SW 1271 (cell line): ENCODE measurements at places on chromosomes 4 and X.

DNA sequence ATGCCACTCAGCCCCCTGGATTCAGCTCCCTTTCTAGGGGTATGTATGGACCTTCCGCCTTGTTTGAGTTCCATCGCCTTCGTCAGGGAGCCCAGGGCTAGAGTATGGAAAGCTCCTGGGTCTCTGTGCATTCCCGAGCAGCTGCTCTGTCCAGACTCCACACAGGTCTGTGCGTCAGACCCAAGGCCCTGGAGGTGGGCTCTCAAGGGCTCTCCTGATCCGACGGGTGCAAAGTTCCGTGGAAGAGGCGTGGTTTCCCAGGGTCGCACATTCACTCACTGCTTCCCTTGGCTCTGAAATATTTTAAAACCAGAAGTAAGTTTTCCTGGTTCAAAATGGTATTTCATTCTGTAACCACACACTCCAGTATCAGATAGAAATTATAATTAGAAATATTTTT lies 863.2 kb downstream of the TRIML1 start:
- DNase-seq: no peak

DNA sequence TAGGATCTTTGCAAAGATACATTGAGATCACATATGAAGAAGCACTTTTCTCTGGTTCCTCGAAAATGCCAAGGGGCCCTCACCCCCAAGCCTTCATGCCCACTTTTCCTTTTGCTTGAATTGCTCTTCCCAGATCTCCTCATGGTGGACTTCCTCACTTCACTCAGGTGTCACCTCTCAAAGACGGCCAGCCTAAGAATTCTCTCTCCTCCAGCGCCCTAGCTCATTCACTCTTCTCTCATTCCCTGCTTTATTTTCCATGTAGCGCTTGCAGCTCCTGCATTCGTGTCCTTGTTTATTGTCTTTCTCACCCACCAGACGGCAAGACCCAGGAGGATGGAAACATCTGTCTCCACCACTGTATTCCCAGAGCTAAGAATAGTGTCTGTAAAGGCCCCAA lies 32.9 kb downstream of the CCKAR start:
- no peak for DNase-seq

DNA sequence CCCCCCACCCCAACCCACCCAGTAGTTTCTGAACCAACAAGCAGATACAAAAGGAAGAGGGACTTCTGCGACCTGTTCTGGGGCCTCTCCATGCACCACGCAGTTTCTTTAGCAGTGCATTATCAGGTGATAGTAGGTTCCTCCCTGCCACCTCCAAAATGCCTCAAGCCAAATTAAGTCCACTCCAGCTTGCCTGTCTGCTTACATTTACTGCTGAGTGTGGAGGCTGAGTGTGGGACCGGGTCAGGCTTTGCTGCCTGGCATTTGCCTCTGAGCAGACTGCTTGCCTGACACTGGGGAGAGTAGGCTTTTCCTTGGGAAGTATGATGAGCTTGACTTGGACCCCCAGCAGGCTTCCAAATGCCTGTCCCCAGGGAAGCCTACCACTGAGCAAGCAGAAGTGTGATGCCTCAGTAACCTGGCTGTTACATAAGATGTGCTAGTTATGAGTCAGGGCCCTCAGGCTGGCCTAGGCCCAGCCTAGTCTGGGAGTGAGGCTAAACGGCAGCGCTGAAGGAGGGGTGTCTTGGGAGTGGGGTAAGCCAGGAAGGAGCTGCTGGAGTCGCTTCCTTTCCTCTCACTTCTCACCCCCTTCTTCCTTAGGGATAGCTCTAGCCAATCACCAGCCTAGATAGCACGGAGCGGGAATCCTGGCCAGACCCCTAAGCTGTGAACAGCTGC lies 9.0 kb downstream of the TSC22D3 start:
- no peak for DNase-seq

DNA sequence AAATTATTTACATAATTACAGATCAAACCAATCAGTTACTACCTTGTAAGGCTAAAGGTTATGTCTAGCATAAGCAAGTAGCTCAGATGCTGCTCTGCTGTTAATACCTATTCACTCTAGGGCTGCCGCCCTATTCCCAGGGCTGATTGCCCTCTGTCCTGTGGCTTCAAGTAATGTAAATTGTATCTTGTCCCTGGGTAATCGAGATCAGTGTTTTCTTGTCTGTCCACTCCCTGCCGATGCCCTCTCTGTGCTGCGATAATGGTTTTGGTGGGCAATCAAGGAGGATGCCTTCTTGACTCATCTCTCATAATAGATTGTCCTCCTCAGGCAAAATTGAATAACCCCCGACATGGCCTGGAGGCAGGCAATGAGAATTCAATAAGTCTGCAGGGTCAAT lies 641.0 kb upstream of the PITX2 start:
- DNase-seq: no peak

DNA sequence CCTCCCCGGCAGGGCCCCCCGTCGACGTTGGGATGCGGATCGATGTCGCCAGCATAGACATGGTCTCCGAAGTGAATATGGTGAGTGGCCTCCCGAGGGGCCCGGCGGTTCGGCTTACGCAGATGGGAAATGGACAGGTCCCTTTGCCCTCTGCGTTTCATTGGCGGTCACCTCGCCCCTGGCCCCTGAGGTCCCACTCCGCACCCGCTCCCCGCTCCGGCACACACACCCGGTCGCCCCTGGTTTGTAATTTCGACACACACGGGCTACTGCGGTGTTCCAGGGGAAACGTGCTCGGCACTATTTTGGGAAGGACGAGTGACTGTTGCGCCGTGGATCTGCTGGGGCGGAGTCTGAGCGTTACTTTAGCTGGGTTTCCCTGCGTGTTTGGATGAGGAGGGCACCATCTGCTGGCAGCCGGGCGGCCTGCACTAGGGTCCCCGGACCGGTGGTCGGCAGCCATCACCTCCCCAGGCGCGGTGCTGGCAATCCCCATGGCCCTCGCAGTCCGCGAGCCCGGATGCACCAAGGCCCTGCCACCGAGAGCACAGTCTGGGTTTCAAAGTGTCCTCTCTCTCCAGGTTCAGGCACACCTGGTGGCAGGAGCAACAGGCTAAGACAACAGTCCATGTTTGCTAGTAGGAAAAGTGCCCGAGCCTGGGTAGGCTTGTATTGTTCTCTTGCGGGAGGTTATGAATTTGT lies 1.2 kb downstream of the GABRB1 start:
- no peak for DNase-seq

DNA sequence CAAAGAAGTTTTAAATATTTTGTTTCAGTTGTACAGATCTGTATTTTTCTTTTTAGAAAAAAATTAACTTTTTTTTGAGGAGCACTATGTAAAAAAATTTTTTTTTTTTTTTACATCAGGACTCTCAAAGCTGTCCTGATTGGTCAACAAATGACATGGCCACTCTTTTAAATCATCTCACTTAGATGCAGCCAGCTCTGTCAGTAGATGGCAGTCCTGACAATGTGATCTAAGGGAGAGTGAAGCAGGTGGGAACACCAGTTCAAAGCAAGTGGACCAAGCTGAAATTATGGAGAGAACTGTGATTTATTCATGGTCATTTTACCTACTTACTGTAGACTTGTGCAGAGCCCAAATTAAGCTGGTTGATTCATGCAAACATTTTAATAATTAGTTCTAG lies 174.7 kb upstream of the GPRIN3 start:
- peak; percentile 0 for DNase-seq

DNA sequence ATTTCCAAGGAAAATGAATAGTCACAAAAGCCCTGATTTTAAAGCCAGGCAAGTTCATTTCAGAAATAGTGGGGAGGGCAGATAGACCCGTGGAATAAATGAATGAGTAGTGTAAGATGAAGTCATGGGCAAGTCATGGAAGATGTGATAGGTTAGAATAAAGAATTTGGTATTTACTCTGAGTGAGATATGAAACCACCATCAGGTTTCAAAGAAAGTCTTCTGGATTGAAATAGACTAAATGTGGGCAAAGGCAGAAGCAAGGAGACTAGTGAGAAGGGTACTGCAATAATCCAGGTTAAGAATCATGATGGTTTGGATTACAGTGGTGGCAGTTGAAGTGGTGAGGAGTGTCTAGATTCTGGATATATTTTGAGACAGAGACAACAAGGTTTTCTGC lies 218.5 kb upstream of the AFF2 start:
- no peak for DNase-seq

DNA sequence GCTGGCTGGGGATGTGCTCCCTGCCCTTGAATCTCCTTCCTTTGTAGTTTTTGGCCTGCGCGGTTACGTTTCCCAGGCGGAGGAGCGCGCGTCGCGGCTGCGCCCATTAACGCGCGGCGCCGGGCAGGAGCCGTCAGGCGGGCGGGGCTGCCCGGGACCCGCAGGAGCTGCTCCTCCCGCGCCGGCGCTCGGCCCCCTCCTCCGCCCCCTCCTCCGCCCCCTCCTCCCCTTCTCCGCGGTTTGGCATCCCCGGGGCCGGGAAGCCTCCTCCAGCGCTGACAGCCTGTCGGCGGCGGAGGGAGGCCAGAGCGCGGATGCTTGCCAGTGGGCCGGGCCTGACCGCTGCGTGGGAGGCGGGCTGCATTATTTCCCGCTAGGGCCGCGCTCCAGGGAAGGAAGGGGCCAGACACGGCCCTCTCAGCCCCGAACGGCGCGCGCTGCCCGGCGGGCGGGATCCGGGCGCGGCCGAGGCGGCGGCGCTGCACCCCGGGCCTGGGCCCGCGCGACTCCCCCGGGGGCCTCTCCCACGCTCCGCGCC lies at the start of gene DCLK2:
TSS of gene DCLK2 (plus strand) at position 405 of the 538 bp plus-strand sequence. CDS start 583 bp downstream, outside the sequence.
- DNase-seq: no peak

DNA sequence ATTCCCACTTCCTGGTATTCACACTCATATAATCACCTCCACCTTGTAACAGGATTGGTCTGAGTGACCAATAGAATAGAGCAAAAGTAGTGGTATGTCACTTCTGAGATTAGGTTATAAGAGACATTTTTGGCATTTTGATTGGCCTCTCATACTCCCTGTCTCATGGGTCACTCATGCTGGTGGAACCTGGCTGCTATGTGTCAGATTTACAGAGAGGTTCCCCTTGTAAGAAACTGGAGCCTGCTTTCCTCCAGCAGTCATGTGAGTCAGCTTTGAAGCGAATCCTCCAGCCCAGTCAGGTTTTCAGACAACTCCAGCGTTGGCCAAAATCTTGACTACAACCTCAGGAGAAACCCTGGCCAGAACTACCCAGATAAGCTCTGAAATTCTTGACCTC lies 2.6 kb upstream of the OTUD4 start:
- no peak for DNase-seq

- DNase-seq: no peak
These were observed 371.7 kb downstream of the BCOR start for GRCh38 chrX:39725928-39726619.

DNA sequence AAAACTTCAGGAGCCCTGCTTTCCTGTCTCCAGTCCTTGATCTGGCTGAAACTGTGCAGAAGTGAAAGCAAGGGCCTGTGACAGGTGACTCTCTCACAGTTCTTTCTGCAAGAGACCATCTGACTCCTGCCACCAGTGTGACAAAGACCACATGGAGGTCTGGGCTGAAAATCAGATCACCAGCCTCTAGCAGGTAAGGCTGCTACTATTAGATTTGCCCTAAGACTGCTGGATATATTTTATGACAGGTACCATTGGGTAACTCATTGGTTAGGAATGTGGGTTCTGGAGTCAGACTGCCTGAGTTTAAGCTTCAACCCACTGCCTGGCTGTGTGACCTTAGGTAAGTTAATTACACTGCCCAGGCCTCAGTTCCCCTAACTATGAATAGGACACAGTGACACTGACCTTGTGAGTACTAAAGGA lies 163.3 kb upstream of the SLC7A11 start:
- no peak for DNase-seq

- peak; percentile 6 for DNase-seq
These were observed 22.4 kb downstream of the GAB1 start for GRCh38 chr4:143358923-143359643.
